ENCODE measurements at places on chromosomes 3 and 15.
A peak's percentile ranks its signal among the peaks of the same experiment; 100 is the strongest.

DNA sequence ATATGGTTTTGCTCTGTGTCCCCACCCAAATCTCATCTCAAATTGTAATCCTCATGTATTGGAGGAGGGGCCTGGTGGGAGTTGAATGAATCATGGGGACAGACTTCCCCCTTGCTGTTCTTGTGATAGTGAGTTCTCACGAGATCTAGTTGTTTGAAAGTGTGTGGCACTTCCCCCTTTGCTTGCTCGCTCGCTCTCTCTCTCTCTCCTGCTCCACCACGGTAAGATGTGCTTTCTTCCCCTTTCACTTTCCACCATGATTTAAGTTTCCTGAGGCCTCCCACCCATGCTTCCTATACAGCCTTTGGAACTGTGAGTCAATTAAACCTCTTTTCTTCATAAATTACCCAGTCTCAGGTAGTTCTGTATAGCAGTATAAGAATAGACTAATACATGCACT, 60.7 kb downstream of the GSK3B start:
- no peak for DNase-seq

- DNase-seq = peak; percentile 14
Measured at GRCh38 chr15:68644083-68644904, 65.5 kb downstream of the CORO2B start.

- DNase-seq = no peak
Measured at GRCh38 chr3:115784739-115785536, 161.6 kb downstream of the GAP43 start.

DNA sequence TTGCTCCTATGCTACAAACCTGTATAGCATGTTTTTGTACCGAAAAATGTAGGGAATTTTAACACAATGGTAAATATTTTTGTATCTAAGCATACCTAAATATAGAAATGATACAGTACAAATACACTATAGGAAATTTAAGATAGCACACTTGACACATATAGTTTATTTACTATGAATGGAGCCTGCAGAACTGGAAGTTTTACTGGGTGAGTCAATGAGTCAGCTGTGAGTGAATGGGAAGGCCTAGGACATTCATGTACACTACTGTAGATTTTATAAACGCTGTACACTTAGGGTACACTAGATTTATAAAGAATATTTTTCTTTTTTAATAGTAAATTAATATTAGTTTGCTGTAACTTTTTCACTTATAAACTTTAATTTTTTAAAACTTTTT, 707.7 kb upstream of the EPHA6 start:
- no peak for DNase-seq

DNA sequence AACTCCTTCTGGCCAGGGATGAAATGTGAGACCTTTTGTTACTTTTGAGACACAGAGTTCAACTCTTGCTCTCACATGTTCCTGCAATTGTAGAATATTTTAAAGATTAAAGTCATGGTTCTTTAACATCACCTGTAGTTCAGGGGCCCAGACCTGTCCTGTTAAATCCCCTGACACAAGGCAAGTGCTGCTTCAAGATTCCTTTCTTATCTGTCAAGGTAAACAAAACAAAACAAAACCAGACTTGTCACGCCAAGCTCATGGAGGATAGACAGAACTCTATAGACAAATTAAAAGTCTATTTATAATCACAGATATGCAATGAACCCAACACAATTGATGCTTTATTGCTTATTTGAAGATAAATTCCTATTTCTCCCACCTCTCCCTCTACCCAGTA, 48.6 kb upstream of the NEDD4 start:
- no peak for DNase-seq

- DNase-seq = peak; percentile 43
Measured at GRCh38 chr15:51281368-51281967, 56.9 kb downstream of the CYP19A1 start.

- DNase-seq = no peak
Measured at GRCh38 chr3:2853651-2854050, 256.5 kb downstream of the IL5RA start.

- DNase-seq = no peak
Measured at GRCh38 chr3:177411201-177411600, 213.9 kb upstream of the TBL1XR1 start.

- DNase-seq = no peak
Measured at GRCh38 chr3:31709005-31709404, 176.3 kb downstream of the STT3B start.

GRCh38 chr15:99123713-99124451, 19.0 kb downstream of the SYNM start:
- no peak for DNase-seq

DNA sequence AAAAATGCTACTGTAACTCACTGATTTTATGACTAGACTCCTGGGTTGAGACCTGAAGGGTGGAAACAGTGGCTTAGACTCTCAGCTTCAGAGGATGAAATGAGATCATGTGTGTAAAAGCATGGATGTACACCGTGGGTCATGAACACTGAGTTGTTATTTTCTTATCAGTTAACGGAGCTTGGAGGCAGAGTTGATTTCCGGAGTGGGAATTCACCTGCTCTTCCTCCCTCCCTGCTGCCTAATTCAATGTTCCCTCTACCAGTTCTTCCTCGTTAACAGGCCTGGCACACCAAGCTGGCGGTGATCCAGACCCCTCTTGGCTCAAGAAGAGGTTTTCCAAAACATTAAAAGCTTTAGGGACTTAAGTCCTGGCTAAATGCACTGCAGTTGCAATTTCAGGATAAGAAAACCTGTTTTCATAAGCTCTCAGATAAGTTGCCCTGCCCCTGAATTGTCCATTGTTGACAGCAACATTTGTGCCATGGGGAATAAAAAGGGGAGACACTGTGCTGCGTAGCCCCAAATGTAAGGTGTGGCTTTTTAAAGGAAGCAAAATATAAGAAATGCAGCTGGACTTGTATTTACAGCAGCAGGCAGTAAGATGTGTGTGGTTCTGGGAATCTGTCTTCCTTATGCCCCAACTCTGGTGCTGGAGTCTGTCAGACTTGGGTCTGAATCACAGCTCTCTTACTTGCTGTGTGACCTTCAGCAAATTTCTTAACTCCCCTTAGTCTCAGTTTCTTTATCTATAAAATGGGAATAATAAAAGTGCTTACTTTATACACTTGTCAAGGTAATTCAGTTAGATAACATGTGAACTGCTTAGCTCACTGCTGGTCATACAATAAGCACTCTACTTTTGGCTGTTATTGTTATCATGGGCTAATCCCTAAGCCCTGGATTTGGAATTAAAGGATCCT, 9.9 kb downstream of the PDIA5 start:
- DNase-seq = no peak

DNA sequence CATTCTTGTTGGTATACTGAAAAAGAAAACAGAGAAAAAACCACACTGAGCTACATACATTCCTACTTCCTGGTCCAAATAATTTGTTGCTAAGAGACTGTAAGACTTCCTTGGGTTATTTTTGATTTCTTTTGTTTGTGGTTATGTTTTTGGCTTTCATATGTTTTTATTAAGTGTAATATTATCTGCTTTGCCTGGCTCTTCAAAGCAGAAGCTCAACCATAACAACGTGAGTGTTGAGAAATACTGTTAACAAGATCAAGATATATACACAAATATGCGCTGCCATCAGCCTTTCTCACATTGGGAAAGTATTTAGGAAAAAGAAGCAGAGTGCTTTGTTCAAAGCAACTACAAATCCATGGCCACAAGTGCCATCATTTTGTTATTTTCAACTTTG, 556.2 kb upstream of the CBLB start:
- no peak for DNase-seq

- DNase-seq = no peak
Measured at GRCh38 chr3:17515445-17516234, 226.8 kb downstream of the TBC1D5 start.
